Lower leg skin (tissue), 4 donors: ENCODE measurements at places on chromosomes 16 and 17.

DNA sequence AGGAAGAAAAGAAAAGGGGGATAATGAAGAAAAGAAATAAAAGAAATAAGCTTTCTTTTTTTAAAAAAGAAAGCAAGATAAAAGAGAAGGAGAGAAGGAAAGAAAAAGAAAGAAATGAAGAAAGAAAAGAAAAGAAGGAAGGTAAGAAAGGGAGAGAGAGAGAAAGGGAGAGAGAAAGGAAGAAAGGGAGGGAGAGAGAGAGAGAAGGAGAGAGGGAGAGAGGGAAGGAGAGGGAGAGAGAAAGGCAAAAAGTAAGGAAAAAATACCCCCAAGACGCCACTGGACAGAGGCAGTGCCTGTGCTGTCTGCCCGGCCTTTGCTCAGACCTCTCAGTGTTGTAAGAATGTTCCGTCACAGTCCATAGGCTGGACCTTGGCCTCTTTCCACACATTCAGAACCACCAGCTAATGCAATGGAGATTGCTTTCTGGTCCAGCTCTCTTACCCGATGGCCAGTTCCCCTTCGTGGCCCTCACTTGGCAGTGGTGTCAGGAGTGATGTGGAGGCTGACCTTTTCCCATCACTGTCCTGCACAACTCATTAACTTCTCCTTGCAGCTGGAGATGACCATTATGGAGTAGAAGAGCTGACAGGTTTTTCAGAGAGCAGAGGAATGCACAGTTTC, 14.3 kb upstream of the HNF1B start:
- no peak for DNase-seq

DNA sequence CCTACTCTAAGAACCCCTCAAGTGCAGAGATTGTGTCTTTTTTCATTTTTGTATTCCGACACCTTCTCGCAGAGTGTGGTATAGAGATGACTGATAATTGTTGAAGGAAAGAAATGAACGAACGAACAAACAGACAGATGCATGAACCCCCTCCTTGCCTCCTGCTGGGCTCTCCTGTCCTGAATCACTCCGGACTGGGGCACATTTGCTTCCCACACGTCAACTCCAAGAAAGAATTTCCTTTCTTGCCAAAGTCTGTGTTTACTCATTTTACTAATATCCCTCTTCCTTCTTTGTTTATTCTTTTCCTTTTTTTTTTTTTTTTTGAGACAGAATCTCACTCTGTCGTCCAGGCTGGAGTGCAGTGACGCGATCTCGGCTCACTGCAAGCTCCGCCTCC, 37.5 kb upstream of the BHLHA9 start:
- no peak for DNase-seq

DNA sequence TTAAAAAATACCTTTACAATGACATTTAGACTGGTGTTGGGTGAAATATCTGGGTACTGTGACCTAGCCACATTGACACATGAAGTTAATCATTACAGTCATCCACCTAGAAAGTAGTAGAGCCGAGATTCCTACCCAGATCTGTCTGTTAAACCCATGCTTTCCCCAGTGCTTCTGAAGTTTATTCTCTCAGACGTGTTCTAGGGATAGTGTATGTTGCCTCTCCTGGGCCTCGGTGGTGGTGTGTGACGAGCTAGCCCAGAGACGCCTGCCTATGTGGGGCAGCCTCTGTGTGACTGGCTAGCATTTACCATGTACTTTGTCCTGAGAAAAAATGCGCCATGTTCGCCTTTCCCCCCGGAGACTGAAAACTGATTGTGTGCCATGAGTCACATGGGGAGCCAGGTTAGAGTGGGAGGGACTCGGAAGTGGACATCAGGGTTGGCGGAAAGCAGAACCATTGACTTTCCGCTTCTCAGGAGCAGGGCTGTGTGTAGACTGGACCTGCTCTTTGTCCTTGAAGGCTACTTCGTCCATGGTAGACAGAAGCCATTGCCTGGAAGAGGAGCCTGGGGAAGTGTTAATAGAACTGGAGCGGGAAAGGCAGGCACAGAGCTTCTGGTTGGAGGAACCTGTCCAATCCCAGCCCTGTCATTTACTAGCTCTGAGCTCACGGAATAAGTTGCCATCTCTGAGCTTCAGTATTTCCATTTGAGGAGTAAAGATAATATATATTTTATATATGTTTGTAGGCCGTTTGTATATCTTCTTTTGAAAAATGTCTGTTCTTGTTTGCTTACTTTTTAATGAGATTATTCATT, 235.5 kb downstream of the SNX29 start:
- no peak for DNase-seq

GRCh38 chr16:4419402-4419959, 3.1 kb upstream of the CORO7 start:
- DNase-seq = no peak
